ENCODE measurements at places on chromosomes 7 and 10.

- no peak for DNase-seq
Observed at GRCh38 chr7:88127637-88128290, 92.1 kb downstream of the SRI start.

- no peak for DNase-seq
Observed at GRCh38 chr10:32954545-32955298, 3.3 kb downstream of the ITGB1 start.

DNA sequence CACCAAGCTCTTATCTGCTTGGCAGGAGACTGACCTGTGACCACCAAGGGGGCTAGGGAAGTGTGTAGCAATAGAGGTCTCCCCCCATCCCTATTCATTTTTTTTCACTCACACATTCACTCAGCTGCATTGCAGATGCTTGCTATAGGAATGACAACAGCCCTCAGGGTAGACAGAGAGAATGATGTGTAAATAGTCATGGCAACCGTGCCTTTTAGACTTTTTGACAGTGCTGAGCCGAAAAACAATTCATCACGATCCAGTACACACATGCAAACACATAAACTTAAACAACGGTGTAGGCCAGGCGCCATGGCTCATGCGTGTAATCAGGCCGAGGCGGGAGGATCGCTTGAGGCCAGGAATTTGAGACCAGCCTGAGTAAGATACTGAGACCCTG, 7.6 kb upstream of the ELN start:
- DNase-seq: no peak

DNA sequence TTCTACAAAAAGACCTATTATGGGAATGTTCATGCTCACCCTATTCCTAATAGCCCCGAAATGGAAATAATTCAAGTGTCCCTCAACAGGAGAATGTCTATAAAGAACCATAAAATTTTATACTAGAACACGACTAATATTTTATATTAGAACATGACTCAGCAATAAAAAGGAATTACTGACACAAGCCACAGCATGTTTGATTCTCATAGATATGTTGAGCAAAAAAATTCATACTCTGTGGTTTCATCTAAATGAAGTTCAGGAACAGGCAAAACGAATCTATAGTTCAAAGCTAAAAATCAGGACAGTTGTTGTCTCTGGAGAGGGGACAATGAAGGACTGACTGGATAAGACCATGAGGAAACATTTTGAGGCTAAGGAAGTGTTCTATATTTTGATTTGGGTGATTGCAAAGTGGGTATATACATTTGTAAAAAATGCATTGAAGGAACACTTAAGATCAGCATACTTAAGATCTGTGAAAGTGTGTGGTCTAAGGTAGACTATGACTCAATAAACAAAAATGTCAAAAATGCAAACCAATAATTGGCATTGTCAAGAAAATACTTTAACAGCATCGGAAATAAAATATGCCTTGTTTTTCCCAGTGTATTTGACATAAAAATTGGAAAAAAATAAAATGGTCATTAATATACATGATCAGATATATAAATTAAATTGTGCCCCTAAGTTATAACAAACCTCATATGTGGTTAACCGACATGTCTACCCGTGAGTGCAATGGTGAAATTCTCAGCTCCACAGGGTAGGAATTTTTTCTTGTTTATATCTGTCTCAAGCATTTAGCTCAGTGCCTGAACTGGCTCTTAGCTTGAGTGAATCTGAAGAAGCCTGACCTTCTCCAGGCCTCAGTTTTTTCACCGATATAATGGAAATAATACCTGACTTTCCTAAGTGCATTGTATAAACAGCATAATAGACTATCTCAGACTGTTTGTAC, 124.9 kb upstream of the CTTNBP2 start:
- DNase-seq: no peak

DNA sequence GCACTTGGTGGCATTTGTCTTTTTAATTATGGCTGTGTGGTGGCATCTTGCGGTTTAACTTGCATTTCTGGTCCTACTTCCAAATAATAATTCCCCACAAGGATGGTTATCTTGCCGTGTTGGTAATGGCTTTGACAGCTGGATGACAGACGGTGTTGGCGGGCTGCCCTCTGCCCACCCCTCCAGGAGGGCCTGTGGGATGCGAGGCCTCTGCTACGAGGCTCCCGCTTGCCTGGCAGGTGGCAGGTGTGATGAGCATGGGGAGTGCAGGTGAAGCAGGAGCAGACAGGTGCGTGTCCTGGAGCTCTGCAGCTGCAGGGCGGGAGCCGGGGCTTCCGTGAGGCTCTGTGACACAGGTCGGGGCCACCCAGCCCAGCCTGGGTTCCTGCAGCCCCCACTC, 11.8 kb downstream of the INPP5A start:
- DNase-seq: peak; percentile 61

DNA sequence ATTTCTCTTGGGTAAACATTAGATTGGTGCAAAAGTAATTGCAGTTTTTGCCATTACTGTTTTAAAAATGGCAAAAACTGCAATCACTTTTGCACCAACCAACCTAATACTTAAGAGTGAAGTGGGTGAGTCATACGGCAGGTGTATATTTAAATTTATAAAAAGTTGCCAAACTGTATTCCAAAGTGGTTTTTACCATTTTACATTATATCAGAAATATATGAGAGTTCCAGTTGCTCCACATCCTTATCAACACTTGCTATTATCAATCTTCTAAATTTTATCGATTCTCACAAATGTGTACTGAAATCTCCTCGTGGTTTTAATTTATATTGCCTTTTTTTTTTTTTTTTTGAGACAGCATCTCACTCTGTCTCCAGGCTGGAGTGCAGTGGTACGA, 3.5 kb upstream of the SCRN1 start:
- no peak for DNase-seq

GRCh38 chr7:116805100-116805544, 57.3 kb upstream of the CAPZA2 start:
- DNase-seq: no peak

- no peak for DNase-seq
Observed at GRCh38 chr10:122301055-122301810, 30.1 kb downstream of the BTBD16 start.

DNA sequence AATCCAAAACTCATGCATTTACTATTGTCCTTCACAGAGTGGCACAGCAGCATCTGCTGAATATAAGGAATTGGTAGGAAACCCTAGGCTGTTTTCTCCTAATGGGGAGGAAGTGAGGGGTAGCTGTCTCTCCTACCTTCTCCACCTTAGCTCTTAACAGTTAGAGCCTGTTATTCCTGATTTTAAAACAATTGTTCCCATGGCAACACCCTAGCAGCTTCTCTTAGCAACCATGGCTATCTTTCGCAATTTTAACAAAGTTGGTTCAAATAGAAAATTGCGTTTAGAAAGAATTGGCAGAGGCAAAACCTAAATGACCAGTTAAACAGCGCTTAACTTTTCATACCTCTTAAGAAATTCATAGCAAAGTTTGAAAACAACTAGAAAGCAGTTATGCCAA, 603.4 kb upstream of the AUTS2 start:
- DNase-seq: no peak

GRCh38 chr7:137474540-137475026, 131.1 kb upstream of the PTN start:
- no peak for DNase-seq

DNA sequence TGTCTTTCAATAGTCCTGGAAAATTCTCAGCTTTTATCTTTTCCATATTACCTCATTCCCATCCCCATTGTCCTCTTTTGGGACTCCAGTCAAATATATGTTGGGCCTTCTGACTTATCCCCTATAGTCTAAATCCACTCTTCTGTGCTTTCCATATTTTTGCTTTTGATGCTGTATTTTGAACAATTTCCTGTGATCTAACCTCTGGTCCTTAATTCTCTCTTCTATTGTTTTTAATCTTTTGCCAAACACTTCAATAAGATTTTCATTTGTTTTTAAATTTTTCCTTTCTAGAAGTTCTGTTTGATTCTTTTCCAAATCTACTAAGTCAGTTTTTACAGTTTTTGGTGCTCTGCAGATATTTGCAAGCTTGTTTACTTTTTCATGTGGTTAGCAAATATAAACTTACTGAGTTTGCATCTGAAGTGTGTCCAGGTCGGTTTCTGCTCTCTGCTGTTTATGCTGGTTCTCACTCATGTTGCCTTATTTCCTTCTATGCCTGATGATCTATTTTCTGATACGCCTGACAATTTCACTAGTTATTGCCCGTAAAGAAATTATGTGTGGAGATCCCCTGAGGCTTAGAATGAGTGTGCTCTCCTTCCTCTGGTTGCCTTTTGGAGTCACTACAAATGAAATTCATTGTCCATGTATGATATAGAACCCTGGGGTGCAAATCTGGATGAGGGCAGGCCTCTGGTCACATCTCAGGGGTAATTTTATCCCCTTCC, 110.4 kb downstream of the RBM20 start:
- no peak for DNase-seq

DNA sequence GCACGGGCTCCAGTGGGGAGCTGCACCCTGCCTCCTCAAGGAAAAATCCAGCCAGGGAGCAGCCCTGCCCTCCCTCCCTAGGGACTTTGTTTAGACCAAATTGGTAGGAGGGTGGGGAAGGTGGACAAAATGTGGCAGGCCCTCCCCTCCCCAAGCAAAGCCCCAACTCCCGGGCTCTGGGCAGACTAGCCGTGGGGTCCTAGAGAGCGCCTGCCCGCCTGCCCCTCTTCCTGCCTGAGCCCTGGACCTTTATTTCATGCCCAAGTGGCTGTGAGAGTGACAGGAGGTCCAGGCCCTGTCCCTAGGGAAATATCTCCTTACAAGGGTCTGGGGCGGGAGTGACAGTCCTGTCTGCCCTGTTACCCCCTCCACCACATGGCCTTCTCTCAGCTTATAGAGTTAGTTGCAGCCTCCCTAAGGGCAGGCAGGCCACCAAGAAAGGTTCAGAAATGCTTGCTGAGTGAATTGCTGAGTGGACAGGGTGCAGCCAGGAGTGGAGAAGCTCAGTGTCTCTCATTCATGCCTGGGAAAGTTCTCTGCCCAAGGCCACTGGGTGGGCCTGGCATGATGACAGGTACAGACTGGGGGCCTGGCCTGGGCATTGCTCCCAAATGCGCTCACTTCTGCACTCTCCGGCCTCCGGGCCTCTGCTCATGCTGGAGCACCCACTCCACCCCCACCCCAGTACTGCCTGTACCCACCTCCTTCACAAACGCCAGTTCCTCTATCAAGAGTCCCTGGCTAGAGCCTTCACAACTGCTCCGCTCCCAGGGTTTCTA, 25.2 kb downstream of the DNAJB12 start:
- DNase-seq: peak; percentile 24

DNA sequence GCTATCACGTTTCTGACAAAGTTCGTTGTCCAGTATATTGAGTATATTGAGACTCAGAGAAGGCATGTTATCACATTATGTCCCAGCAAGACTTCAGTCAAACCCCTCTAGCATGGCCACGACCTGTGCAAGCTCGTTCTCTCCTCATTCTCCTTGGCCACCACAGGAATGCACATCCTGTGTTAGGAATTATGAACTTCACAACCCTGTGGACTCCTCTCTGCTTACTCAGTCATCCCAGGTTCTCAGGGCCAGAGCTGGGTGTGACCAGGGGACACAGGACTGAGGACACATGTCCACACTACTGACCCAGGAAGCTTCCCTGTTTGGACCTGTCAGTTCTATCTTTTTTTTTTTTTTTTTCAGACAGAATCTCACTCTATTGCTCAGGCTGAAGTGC, 4.4 kb downstream of the SH2D4B start:
- DNase-seq: no peak

- no peak for DNase-seq
Observed at GRCh38 chr7:71842381-71842780, 569.8 kb downstream of the CALN1 start.

GRCh38 chr7:26065652-26066051, 86.3 kb upstream of the NFE2L3 start:
- no peak for DNase-seq

- DNase-seq: no peak
Observed at GRCh38 chr7:79245623-79246249, 207.7 kb downstream of the MAGI2 start.

- DNase-seq: no peak
Observed at GRCh38 chr10:96138102-96138501, 8.0 kb downstream of the ZNF518A start.

Data from RPMI8226 (cell line).